CD4-positive, alpha-beta T cell (primary cell): ENCODE measurements at places on chromosomes 6 and 20. TPM values are rescaled to one million over a fixed set of nuclear protein-coding genes. Genes with fewer than 3 reads are reported as not detected.

The CAGE1 gene
- 0.38 TPM for total RNA-seq

The XKR7 gene
- total RNA-seq, result not detected

The HLA-DRA gene
- 51.0 TPM for total RNA-seq

The RAET1G gene
- not detected for total RNA-seq

The MCCD1 gene
- not detected for total RNA-seq

The FAM83D gene
- 1.8 TPM for total RNA-seq

The SNAI1 gene
- 2.5 TPM for total RNA-seq

The TOX2 gene
- 3.9 TPM for total RNA-seq

The TSPO2 gene
- total RNA-seq, result not detected

The DEFB132 gene
- not detected for total RNA-seq

The BEND6 gene
- not detected for total RNA-seq

The GPR31 gene
- not detected for total RNA-seq

The RING1 gene
- 28.6 TPM for total RNA-seq

The IL20RA gene
- total RNA-seq, result not detected

The DLL1 gene
- 7.2 TPM for total RNA-seq

The RAMACL gene
- 0.52 TPM for total RNA-seq

The COL20A1 gene
- total RNA-seq, result 0.03 TPM

The LY86 gene
- 2.1 TPM for total RNA-seq

The ALDH5A1 gene
- 5.0 TPM for total RNA-seq

The BANF2 gene
- total RNA-seq, result not detected

The WFDC5 gene
- not detected for total RNA-seq

The CPXM1 gene
- not detected for total RNA-seq

The FABP7 gene
- total RNA-seq, result not detected

The OVOL2 gene
- not detected for total RNA-seq

The RAB23 gene
- 0.45 TPM for total RNA-seq

The PRR18 gene
- total RNA-seq, result not detected

The EYA2 gene
- not detected for total RNA-seq

The ALDH8A1 gene
- total RNA-seq, result 1.6 TPM

The TIAM2 gene
- 4.4 TPM for total RNA-seq

The COX4I2 gene
- not detected for total RNA-seq

The MEI4 gene
- total RNA-seq, result not detected

The DSP gene
- total RNA-seq, result not detected

The SLC44A4 gene
- 0.20 TPM for total RNA-seq

The OR2H1 gene
- not detected for total RNA-seq

The NPEPL1 gene
- 61.1 TPM for total RNA-seq

The HLA-DPA1 gene
- total RNA-seq, result 19.4 TPM
